ENCODE measurements at places on chromosomes 2 and 18. TPM values are rescaled to one million over a fixed set of nuclear protein-coding genes. Genes with fewer than 3 reads are reported as not detected.

- no peak for DNase-seq
Measured at GRCh38 chr2:160269365-160269764, 69.3 kb upstream of the ITGB6 start.

DNA sequence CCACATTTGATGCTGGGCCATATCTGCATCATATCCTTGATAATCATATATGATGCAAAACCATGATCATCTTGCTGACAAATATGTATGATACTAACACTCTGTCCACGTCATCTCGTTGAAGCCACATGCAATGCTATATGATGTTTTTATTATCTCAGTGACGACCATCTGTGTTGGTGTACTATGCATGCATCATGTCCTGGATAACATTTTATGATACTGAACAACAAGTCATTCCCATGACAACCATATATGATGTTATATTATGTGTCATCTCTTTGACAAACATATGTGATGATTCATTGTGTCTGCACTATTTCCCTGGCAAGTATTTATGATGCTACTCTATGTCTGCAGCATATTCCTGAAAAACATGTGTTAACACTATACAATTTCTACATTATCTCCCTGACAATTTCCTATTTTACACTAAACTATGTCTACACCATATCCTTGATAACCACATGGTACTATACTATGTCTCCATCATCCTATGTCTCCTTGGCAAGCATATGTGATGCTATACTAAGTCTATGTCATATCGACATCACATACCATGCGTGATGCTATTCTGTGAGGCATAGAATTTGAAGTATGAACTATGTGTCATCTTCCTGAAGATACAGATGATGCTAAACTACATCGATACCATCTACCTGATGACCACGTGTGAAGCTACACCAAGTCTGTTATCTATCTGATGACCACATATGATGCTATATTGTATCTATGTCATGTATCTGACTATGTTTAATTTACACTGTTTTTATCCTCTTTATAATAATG, 37.0 kb downstream of the DAW1 start:
- no peak for DNase-seq

RGPD4 gene
- 0.11 TPM for total RNA-seq

DNA sequence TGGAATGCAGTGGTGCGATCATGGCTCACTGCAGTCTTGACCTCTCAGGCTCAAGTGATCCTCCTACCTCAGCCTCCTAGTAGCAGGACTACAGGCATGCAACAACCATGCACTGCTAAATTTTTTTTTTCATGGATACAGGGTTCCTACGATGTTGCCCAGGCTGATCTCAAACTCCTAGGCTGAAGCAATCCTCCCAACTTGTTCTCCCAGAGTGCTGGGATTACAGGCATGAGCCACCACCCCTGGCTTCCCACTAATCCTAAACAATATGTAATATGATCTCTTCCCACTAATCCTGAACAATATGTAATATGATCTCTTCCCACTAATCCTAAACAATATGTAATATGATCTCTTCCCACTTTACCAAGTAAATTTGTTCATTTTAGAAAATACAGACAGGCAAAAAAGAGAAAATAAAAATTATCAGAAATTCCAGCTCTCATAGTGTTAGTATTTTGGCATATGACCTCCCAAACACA, 33.7 kb upstream of the C18orf32 start:
- DNase-seq: no peak

DNA sequence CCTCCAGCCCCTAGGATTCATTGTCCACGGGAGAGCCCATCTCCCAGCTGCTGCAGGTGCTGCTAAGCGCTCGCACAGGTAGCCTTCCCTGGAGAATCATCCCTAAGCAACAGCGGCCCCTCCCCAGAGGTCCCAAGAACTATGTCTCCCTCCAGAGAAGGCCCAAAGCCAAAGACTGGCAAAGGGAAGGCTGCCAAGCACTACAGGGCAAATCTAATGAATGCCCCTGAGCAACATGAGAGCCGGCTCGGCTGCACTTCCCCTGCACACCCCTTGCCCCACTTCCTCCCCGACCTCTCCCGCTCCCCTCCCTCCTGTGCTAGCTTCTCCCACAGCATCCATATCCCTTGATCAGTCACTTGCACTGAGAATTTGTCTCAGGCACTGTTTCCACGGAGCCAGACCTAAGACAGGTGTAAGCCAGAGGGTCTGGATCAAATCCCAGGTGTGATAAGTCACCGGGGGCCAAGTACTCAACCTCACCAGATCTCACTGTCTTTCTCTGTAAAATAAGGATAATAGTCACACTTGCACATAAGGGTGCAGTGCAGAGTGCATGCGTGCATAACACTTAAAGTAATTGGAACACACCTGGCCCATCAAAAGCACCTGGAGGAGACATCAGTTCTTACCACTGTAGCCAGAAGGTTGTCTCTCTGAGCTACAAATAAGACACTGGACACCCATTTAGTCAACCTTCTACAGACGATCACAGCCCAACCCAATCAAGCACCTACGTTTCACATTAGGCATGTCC, 20.1 kb upstream of the COL6A3 start:
- no peak for DNase-seq

All from heart left ventricle (tissue), 16 donors.